ENCODE measurements at places on chromosomes 1 and 21. TPM values are rescaled to one million over a fixed set of nuclear protein-coding genes. Genes with fewer than 3 reads are reported as not detected.

GRCh38 chr1:69572921-69573320 is 5.2 kb downstream of the LRRC7 start:
- DNase-seq, result no peak

DNA sequence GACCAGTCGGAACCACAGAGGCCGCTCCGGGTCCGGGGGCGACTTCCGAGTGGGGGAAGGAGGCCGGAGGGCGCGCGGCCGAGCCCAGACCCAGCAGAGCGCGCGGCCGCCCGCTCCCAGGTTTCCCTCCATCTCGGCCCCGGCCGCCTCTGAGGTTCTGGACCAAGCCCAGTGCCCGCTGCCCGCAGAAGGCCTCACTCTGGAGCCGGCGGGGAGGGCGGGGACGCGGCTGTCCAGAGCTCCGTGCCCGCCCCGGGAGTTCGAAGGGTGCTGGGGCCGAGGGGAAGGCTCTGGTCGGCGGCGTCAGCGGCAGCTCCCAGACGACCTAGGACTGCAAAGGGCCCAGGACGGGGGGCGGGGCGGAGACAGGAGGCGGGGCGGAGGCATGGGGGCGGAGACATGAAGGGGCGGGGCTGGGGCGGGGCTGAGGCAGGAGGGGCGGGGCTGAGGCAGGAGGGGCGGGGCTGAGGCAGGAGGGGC is 48.0 kb upstream of the SLC19A1 start:
- peak; percentile 32 for DNase-seq

DNA sequence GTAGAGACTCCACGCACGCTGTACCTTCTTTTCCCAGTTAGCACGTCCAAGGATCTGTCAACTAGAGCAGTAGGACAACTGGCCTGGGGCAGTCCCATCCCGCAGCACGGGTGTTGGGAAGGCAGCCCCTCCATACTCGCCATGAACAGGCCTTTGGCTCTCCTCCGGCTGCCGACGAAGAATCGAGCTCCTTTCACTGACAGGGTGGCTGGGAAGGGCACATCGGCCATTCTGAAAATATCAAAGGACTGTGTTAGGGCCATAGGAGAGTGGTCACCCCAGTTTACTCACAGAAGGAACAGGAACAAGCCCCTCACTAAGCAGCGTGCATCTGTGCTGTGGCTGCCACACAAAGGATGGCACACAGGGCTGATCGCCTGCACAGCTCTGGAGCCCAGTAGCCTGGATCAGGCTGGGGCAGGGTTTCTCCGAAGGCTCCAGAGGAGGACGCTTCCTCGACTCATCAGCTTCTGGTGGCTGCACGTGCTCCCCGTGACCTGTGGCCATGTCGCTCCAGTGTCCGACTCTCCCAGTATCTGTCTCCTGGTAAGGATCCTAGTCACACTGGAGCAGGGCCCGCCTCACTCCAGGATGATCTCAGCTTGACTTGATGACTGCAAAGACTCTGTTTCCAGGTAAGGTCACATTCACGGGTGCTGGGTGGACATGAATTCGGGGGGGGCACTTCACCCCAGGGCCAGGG is 8.9 kb downstream of the KRTAP10-1 start:
- DNase-seq, result no peak

DNA sequence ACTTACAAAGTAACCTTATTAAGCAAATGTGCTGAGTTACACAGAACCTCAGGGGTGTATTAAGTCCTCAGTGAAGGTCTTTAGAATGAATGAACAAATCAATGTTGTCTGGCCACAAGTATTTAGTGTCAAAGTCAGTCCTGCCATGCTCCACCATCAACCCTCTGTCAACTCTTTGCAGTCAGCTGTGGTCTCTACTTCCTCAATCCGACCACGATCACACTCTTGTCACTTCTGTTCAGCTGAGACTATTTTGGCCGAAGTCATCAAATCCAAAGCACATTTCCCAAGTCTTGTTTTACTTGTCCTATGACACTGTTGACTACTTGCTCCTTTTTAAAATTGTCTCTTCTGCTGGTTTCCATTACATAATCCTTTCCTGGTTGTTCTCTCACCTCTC is 173.5 kb downstream of the ST6GALNAC5 start:
- DNase-seq, result peak; percentile 16

DNA sequence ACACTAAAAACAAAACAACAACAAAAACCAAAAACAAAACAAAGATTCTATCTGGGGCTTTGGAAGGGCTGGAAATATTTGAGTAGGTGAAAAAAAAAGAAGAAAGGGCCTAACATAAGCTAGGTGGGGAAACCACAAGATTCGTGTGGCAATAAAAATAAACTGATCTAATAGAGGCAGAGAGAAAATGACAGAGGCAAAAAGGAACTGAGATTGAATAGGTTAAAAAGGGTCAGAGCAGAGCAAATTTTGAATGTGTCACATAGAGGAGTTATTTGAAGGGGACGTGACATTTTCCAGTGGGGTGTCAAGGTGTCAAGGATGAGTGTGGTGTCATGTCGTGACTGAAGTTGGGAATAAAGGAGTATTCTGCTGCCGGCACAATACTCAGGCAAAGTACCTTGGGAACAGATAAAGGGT is 65.2 kb upstream of the RALGPS2 start:
- DNase-seq, result no peak

GRCh38 chr1:43942411-43942810 is 4.3 kb upstream of the IPO13 start:
- no peak for DNase-seq

DNA sequence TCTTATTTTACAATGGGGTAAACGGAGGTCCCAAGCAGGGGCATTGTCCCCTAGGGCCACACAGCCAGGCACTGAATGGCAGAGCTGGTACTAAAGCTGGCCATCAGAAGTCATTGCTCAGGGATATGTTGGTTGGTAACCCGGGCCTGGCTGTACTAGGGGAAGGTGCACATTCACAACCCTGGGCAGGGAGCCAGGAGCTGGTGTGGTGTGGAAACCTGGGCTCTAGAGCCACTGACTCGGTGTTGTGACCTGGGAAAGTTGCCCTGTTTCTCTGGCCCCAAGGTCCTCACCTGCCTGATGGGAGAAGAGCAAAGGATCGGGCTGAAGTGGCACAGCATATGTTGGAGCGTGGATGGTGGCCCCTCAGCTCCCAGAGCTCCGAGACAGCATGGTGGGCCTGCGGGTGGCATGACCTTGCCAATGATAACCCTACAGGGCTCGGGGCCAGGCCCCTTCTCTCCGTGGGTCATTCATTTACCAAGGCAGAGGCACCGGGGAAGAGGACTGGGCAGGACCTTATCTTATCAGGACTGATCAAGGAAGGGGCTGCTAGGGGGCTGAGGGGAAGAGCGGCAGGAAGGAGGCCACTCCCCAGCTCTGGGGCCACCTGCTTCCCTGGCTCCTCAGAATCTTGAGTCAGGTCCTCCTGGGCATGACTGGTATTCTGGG is 274.1 kb downstream of the TRABD2B start:
- DNase-seq, result no peak

GRCh38 chr1:182707122-182707521 is 22.7 kb upstream of the RGS8 start:
- peak; percentile 74 for DNase-seq

DNA sequence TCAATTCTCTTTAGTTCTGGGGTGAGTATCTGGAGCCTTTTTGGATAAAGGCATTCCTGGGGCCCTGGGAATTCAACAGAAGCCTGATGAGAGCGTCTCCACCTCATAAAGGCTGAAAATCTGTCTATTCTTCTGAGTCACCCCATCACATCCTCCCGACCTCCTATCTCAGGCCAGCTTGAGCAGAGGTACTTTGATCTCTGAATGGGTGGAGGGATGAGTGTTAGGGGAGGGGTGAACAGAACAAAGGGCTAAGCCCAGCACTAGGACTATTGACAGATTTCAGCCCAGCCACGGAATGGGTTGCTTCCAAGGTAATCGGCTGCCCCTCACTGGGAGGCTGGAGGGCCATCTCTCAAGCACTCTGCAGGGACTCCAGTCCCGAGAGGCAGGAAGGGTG is 2.5 kb upstream of the MYBPH start:
- no peak for DNase-seq

GRCh38 chr1:161261261-161262235 is 3.0 kb downstream of the PCP4L1 start:
- no peak for DNase-seq

DNA sequence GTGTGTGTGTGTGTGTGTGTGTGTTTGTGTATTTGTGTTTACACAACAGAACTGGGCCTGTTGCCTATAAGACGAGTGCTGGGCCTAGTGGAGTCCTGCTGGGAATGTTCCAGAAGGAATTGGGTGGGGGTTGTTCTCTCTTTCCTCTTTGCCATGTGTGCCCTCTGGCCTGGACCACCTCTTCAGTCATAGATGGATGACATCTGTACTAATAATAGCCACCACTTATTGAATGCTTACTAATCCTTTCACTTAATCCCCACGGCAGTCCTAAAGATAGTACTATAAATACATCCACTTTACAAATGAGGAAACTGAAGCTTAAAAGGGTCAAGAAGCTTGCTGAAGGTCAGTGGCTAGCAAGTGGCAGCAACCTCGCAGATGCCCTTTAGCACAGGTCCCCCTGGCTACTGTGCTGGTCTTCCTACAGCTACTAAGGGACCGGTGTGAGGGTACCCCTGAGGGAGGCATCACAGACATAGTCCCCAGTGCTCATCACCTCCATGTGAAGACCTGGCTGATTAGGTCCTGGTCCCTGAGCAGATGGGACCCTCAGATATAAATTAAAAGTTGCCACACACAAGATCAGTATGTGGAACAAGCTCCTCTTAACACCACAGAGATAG is 55.2 kb upstream of the KIF1B start:
- peak; percentile 72 for DNase-seq

DNA sequence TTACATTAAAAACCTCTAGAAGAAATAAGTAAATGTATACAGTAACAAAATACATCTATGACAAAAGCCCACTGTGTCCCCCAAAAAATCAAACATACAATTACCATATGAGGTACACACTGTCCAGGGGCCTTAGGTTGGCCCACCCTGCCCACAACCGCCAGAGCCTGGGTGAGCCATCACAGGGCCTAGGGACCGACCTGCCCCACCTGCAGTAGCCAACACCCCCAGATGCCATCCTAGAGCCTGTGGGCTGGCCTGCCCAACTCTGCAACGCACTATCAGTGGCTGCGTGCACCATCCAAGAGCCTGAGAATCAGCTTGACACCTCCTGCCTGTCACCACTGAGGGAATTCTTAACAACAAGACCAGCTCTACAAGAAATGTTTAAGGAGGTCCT is 39.0 kb downstream of the FAF1 start:
- no peak for DNase-seq

GRCh38 chr1:121445679-121446078 is 260.9 kb downstream of the SRGAP2C start:
- DNase-seq, result no peak

GRCh38 chr1:10694633-10695627 is 101.5 kb downstream of the CASZ1 start:
- peak; percentile 95 for DNase-seq

- no peak for DNase-seq
Observed at GRCh38 chr1:47563201-47563600, 125.4 kb downstream of the FOXD2 start.

DNA sequence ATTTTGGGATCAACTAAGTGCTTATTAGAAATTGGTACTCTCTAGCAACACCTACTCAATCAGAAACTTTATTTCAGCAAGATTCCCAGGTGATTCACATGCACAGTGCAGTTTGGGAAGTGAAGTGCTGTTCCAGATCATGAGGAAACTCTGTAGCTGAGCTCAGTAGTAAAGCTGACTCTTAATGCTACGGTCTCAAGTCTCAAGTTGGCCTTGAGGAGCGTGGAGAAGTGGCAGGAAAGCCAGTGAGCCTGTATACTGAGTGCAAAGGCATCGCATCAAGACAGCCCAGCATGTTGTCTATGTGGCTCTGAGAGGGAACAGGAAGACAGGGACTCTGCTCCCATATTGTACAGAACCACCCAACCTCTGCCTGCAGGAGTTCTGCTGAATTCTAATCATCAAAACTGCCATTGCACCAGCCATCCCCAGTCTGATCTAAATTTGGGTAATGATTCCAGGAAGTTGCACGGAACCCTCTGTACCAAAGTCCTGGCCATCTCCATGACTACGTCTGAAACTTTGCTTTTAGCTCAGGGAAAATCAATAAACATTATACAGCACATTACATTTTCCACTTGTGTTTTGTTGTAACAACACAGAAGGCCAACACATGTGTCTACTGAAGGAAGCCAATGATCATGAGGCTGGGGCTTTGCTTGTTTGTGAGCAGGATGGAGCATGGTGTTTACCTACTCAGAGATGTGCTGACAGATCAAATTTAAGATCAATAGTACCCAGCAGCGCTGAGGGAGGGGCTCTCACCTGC is 105.1 kb upstream of the TLR5 start:
- peak; percentile 17 for DNase-seq

DNA sequence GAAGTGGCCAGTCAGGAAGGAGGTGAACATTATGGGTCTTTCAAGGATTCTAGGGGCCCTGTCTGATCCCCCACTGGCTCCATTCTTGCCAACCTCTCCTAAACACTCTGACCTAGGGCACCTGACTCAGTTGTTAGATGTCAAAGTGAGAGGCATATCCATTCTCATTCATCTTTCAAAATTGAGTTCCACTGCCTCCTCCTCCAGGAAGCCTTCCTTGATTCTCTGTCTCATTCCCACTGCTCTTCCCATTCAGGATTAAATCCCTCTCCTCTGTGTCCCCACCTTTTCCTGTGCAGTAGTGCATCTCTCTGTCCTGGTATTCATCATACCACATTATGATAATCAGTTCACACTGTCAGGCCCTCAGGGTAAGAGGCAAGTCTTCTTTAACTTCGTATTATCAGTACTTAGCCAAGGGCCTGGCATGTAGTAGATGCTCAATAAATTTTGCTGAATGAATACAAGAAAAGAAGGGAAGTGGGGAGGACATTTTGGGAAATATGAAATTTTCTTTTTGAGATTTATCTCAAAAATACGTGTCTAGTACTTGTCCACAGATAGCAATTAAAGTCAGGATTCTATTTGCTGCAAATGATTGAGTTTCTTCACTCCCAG is 61.8 kb upstream of the ITPKB start:
- DNase-seq, result no peak

- DNase-seq, result no peak
Observed at GRCh38 chr1:204323887-204324286, 35.8 kb downstream of the PLEKHA6 start.

MEX3A gene
- polyA plus RNA-seq, result 24.9 TPM

NKAIN1 gene
- 1.8 TPM for polyA plus RNA-seq

DDAH1 gene
- polyA plus RNA-seq, result 36.2 TPM

RPE65 gene
- polyA plus RNA-seq, result 0.09 TPM

S100A12 gene
- polyA plus RNA-seq, result 1.7 TPM

MSH4 gene
- 0.23 TPM for polyA plus RNA-seq

AADACL3 gene
- not detected for polyA plus RNA-seq

CELA3B gene
- polyA plus RNA-seq, result not detected

LMX1A gene
- 0.41 TPM for polyA plus RNA-seq

Measured in muscle of leg (tissue), 16 donors.